ENCODE measurements at places on chromosomes 3 and 15.
A peak's percentile ranks its signal among the peaks of the same experiment; 100 is the strongest.

DNA sequence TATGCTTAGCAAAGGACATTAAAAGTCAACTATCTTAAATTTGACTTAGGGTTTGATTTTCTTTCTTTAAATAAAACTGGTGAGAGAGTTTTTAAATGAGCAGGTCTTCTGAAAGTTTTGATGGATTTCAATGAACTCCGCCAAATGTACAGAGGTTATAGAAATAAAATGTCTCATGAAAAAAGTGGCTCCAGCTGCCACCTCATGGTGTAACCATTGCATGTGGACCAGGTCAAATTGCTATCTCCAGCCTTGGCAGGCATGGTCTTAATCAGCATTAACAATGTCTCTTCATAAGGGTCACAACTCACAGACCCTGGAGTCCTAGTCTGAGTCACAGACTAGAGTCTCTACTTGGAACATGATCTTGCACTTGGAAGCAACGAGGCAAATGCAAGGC lies 182.3 kb downstream of the ADAMTS17 start:
- DNase-seq, result no peak

DNA sequence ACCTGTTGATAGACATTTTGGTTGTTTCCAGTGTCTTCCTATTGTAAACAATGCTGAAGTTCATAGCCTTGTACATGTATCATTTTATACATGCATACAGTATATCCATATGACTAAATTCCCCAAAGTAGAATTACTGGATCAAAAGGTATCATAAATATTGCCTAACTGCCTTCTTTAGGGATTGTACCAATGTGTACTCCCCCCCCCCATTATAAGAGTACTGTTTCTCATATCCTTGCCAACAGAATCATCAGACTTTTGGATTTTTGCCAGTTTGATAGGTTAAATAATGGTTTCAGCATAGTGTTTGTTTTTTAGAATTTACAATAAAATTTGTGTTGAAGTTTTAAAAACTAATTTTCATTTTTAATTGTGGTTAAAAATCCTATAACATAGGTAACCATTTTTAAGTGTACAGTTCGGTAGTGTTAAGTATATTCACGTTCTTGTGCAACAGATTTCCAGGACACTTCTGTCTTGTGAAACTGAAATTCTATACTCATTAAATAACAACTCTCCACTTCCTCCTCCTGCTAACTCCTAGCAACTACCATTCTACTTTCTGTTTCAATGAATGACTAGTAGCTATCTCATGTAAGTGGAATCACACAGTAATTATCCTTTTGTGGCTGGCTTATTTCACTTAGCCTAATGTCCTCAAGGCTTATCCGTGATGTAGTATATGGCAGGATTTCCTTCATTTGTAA lies 30.8 kb upstream of the MAP3K13 start:
- no peak for DNase-seq

DNA sequence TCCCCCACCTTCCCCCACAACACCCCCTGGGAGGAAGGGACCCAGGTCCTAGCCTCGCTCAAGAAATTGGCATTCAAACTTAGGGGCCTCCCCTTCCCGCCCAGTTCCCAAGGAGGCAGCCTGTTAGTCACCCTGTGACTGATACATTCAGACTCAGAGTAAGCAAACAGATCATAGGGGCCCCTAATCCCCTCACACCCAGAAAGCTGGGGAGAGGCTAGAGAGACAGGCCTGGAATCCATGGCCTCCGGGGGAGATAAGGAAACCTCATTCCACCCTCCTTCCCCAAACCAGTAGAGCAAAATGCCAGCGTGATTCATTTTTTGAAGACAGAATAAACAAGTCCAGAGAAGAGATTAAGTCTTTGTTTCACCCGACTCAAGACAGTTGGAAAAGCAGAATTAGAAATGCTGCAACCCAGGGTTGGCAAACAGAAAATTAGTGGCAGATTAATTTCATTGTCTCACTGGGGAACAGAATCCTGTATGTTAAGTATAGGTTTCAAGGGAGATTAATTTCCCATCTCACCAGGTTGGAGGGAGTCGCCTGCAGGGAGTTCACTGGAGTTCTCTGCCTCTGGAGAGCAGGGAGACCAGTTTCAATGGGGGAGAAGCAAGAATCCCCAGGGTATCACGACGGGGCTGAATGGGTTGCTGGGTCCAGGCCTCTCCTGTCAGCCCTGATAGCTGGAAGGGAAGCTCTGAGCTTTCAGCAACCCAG lies 268.3 kb downstream of the UACA start:
- DNase-seq, result no peak

- DNase-seq, result no peak
These were observed 16.4 kb upstream of the FURIN start for GRCh38 chr15:90851940-90852339.

DNA sequence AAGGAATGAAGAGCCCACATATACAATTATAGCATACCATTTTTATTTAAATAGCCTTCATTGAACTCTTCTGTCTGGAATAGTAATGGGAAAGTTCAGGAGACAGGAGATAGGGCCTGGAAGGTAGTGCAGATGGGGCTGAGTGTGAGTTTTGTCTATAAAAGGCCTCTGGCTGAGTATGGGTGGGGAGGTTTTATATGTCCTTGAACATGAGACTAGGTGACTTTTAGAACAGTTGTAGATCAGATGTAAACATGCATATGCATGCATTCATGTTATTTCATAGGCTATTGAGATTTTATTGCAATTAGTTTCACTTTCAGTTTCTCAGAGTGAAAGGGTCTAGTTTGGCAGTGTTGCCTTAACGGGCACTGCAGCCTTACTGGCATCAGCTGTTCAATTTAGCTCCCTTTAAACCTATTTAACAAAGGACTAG lies 27.1 kb downstream of the CGGBP1 start:
- peak; percentile 20 for DNase-seq

DNA sequence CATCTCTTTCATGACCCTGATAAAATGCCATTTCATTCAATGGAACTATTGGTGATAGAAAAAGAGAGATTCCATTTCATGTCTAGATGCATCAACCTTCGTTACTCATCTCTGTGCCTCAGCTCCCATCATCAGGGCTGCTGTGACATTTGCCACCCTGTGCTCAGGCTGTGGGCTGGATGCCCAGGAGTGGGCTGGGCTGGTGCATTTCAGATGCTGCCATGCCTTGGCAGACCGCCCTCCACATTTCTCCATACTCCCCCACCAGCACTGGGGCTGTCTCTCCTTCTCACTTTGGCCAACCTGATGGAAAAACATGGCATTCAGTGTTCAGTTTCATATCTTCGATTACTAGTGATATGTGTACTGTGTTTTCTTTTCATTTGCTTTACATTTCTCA lies 59.1 kb downstream of the DNASE1L3 start:
- no peak for DNase-seq

DNA sequence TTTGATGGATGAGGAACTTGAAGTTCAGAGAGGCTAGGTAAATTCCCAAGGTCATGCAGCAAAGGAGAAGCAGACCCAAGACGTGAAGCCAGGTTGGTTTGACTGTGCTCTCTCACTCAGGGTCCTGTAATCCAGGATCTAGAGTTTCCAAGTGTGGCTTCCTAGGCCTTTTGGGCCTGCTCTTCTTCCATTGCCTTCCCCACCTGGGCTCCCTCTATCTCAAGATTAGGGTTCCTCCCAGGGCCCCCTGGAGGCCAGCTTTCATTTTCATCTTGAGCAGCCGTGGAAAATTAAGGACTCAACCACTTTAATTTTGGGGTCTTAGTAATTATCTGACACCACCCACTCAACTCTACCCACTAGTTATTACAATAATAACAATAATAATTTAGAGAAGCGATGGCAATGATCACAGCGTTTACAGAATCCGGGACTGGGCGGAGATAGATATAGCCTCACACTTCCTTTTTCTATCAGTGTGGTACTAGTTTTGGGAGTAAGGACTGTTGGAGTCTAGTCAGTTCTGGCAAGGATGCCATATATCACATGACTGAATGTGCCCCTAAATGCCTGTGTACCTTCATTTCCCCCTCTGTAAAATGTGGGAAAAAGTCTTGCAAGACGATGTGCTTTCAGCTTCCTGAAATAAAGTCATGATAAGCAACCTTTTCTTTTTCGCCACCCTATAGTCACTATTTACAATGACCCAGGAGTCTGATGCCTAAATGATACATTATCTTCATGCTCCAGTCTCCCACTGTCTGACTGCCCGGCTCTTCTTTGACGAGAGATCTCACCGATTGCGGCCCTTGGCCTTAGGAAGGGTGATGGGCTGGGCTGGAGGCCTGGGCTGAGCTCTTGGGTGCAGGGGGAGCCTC lies 30.2 kb upstream of the MAGEF1 start:
- no peak for DNase-seq

GRCh38 chr3:13594991-13595421 lies 46.1 kb downstream of the FBLN2 start:
- DNase-seq, result no peak

- DNase-seq, result no peak
These were observed 139.6 kb upstream of the CGNL1 start for GRCh38 chr15:57236561-57237300.

GRCh38 chr15:90790561-90790960 lies 73.4 kb downstream of the BLM start:
- DNase-seq, result no peak

GRCh38 chr3:144923046-144923775 lies 951.6 kb downstream of the DIPK2A start:
- DNase-seq, result no peak

DNA sequence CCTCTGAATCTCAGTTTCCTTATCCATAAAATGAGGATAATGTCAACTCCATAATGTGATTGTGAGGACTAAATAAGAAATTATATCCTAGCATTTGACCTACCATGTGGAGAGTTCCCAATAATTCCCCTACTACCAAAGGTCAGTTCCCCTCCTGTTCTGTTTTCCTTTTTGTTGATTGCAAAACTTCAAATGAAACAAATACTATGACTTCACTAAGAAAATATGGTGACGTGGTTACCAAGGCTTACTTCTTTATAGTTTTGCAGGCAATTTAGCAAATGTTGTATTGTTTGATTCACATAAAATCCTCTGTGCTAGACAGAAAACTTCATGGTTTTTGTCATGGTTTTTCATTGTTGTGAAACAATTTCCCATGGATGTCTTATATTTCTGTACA lies 153.8 kb upstream of the RORA start:
- no peak for DNase-seq

Data from T-helper 1 cell (primary cell).